ENCODE measurements at places on chromosomes 3 and 15.

GRCh38 chr3:127803619-127804018 is 18.7 kb downstream of the MGLL start:
- peak; percentile 81 for DNase-seq

- DNase-seq = no peak
Observed at GRCh38 chr3:128033102-128033501, 19.1 kb upstream of the SEC61A1 start.

GRCh38 chr3:111594205-111594604 is 941 bp downstream of the ZBED2 start:
- peak; percentile 61 for DNase-seq

DNA sequence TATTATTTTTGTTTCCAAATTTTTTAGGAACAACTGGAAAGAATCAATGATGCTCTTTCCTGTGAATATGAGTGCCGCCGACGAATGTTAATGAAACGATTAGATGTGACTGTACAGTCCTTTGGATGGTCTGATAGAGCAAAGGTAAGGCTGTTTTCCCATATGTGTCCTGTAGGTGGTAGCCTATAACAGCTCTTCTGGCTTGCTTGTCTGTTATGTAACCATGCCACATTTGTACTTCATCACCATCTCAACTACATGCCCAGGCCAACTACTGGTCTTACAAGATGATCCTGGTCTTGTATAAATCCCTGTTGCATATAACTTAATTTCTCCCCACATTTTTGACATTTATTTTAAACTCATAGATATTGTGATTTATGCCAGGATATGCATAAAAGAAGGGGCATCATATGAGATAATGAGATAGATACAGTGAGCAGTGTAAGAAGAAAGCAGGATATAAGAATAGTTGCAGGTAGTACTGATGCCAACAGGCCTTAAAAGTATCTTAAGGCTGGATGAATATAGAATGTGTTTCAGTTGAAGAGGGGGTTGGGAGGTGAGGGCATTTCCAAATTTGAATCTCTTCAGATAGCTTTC is 20.3 kb downstream of the FAM98B start:
- DNase-seq = peak; percentile 54

- DNase-seq = no peak
Observed at GRCh38 chr3:160140756-160141155, 84.5 kb upstream of the C3orf80 start.

DNA sequence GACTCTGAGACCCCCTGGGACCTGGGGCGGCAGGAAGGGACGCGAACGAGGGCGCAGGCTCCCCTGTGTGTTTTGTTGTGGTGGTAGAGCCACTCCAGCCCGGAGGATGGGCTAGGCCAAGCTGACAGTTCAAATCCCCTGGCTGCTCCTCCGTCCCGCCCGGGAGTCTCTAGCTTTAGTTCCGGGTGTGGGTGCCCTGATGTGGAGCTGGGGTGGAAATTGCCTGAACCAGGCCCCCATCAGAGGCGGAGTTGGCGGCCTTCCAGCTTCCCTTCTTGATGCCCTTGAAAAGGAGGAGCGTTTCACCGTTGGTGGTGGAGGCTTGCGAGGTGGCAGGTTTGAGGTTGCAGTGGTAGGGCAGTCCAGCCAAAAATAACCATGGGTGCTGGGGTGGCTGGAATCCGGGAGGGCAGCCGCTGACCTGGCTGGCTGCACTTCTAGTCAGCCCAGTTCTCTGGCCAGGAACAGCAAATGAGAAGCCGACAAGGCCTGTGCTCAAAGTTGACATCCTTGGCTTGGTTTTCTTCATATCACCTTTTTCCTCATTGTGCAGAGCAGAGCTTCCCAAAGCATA is 817 bp downstream of the CLK3 start:
- DNase-seq = peak; percentile 71

- DNase-seq = no peak
Observed at GRCh38 chr15:86055688-86056087, 24.0 kb upstream of the AGBL1 start.

GRCh38 chr15:98719137-98719740 is 70.9 kb downstream of the IGF1R start:
- DNase-seq = no peak

DNA sequence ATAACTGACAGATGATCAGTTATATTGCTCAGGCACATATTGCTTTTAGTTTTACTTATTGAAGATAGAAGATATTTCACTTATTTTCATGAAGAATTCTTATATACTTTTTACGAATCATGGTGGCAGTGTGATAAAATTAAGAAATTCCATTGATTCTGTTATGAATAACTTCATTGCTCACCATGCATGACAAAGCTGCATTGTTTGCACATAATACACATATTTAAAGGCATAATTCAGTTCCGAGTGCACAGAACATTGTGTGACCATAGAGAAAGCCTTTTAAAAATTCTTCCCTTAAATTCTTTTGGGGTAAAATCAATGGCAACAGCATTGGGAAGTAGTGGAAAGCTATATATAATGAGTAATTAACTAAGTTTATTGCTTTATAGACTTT is 82.5 kb upstream of the NAALADL2 start:
- DNase-seq = no peak

GRCh38 chr15:86839502-86839901 is 759.8 kb downstream of the AGBL1 start:
- DNase-seq = no peak

DNA sequence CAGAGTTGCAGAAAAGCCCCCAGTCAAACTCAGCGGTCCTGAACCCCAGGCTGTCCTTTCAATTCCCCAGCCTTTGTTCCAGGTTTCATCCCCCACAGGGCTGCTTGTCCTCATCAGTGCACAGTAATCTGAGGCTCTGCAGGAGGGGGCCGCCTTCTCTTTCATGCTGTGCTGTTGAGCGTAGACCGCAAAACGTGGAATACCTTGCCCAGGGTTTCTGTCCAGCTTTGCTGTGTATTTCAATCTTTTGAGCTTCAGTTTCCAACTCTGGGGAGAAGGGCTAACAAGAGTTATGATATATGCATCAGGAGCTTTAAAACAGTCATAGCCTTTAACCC is 64.8 kb downstream of the FAM43A start:
- DNase-seq = no peak

DNA sequence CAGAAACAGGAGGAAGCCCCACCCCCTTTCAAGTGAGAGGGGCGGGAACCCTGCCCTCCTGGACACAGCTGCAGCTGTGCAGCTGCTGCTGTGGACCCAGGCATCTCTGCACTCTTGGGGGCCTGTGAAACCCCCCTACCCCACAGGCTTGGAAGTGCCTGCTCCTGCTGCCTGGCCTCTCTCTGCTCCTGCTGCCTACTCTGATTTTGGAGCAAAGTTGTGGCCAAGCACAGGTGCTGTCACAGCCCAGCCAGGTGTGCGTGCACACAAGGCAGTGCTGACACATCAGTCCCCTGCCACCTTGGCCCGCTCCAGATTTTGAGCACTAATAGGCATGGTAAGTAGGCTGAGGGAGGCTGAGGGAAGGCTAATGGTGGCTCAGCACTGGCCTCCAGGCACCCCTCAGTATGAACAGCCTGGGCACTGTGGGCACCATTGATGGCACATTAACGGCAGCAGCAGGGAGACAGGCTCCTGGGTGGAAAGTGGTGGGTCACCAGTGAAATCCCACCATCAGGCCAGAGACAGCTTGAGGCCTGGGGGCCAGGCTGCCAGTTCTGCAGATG is 890.9 kb downstream of the GBE1 start:
- DNase-seq = no peak

DNA sequence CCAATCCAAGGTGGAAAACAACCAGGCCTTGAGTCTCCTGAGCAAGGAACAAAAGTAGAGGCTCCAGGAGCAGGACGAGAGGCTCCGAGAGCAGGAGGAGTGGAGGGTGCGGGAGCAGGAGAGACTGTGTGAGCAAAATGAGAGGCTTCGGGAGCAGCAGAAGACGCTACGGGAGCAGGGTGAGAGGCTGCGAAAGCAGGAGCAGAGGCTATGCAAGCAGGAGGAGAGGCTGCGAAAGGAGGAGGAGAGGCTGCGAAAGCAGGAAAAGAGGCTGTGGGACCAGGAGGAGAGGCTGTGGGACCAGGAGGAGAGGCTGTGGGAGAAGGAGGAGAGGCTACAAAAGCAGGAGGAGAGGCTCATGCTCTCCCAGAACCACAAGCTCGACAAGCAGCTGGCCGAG is 60.3 kb upstream of the UBE2Q2 start:
- DNase-seq = no peak

DNA sequence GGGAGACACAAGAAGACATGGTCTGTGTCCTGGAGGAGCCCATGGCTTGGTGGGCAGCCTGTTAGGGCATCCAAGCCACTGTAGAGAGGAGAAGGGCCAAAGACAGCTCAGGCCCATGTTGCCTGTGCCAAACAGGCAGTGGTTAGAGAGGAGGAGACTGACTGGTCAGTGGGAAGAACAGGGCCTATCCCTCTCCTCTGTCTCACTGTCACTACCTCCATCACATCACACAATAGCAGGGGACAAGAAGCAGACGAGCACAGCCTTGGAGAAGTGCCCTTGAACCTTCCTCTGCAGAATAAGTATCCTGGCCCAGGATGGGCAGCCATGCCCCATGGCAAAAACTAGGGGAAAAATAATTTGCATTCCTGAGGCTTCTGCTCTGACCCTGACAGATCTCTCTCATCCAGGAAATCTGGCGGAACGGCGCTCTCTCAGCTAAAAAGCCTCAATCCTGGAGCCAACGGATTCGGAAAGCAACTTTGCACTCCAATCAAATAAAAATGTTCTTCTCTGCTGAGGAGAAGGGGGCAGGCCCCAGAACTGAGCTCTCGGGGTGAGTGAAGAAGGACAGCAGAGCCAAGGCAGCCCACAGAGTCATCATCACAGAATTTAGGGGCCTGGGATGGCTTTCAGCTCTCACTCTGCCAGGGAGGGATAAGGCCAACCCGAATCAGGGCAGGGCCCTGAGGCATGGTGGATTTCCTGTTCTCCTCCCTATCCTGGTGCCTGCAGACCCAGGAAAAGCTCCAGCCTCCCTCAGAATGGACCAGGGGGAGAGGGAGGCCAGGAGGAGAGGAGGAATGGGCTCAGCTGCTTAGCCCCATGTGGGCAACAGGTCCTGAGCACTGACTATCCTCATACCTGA is 1.6 kb downstream of the SHF start:
- no peak for DNase-seq

DNA sequence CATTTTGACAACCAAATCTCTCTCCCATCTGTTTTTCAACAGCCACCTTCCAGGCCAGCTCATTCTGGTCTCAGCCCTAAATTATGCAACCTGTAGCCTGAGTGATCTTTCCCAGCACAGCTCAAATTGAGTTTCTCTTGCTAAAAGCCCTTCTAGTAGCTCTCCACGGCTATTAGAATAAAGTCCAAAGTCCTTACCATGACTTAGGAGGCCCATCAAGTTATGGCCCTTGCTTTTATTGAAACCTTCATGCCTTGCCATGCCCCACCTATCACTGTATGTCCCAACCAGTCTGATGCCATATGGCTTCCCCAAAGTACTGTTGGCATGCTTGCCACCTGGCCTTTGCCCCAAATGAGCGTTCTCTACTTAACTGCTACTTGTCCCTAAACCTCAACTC is 303.5 kb upstream of the GADL1 start:
- DNase-seq = no peak

DNA sequence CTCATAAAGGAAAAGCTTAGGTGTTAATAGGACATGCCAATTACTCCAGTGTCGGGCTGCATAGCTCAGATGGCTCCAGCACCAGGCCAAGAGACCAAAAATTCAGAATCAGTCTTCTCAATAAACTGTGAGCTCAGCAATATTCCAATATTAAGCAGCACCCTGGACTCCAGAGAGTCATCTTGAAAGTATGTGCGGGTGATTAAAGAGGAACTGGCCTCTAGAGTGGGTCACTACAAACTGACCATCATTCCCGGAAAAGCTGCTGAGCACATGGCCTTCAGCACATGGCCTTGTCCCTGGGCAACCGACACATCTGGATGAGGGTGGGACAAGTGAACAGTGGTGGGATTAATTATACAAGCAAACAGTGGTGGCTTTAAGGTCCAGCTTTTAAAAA is 59.0 kb downstream of the MAGI1 start:
- peak; percentile 68 for DNase-seq

DNA sequence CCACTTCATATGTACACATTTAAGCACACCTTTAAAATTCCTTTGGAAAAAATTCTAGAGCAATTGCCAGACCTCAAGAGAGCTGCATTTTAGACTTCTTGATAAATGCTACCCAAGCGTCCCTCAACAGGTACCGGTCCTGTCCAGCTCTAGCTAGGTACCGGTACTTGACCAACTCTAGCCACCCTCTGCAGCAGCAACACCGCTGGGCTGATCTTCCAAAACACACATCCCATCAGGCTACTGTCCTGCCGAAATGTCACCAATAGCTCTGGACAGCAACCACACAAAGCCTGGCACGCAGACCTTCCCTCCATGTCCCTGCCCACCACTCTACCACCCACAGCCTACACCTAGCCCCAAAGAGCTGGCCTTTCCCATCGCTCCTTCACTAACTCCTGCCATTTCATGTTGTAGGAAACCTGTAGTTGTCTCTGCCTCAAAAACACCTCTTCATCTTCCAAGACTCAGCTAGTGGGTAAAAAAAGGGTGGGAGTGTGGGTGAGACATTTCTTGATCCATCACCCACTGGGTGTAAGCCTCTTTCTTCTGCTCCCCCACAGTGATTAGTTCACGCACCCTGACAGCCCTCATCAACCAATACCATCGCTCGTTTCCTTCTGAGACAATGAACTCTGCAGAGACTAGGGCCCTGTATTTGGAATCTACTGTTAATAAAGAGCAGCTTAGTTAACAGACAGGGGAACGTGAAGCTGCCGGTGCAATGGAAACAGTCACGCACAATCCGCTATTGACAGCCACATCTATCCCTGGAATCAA is 6.8 kb downstream of the CHSY1 start:
- DNase-seq = no peak

GRCh38 chr15:93063262-93063671 is 25.7 kb downstream of the RGMA start:
- no peak for DNase-seq

GRCh38 chr15:71451130-71451529 is 335.9 kb downstream of the THSD4 start:
- no peak for DNase-seq

GRCh38 chr3:73405853-73406252 is 218.9 kb downstream of the PDZRN3 start:
- DNase-seq = peak; percentile 41

- DNase-seq = no peak
Observed at GRCh38 chr3:103690536-103690935, 1255.7 kb downstream of the ZPLD1 start.

DNA sequence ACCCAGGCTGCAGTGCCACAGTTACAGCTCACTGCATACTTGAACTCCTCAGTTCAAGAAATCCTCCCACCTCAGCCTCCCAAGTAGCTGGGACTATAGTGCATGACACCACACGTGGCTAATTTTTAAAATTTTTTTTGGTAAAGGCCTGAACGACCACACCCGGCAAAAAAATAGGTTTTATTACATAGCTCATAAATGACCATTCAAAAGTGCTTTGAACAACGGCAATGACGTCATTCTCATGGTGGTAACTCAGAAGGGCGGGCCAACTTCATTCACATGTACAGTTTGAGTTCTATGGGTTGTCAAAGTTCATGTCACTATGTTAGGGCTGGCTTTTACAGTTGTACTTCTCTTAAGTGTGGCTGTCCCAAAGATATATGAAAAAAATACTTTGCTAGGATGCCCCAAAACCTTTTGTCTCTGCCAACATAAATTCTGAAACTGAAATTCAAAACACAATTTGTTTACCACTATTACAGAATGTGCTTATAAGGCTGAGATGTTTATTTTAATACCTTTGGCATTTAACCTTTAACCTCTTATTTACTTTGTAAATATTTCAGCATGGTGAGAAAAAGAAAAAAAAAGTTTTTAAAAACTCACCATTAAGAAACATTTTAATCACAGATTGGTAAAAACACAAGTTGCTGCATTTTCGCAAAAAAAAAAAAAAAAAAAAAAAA is 6.2 kb downstream of the MYO1E start:
- no peak for DNase-seq

- DNase-seq = no peak
Observed at GRCh38 chr3:102083473-102083872, 234.2 kb downstream of the NFKBIZ start.

GRCh38 chr15:89374086-89374981 is 39.7 kb upstream of the POLG start:
- no peak for DNase-seq
